ENCODE measurements at places on chromosomes 2 and 18.

DNA sequence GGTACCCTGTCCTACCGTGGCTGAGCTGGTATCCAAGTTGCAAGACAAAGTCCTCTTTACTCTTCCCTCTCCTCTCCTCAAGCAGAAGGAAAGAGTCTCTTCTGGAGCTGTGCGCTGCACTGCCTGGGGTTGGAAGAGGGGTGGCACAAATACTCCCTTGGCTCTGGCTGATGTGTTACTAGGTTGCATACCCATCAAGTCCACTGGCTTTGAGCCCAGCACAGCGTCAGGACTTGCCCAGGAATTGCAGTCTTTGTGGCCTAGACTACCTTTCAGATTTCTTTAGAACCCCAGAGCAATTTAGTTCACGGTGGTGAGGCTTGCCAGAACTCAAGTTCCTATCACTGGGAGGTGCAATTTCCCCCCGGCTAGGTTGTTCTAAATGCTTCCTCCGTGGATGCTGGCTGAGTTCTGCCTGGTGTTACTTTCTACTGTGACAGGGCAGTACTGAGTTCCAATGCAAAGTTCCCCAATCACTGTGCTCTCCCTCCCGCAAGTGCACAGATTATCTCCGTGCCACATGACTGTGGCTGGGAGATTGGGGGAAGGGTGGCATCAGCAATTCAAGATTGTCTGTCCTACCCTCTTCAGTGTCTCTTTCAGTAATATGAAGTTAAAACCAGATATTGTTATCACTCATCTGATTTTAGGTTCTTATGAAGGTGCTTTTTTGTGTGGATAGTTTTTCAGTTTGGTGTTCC, 13.4 kb downstream of the MYO3B start:
- DNase-seq = no peak

GRCh38 chr18:78113136-78113939, 863.7 kb downstream of the GALR1 start:
- DNase-seq = no peak

GRCh38 chr2:101770726-101771125, 73.2 kb downstream of the MAP4K4 start:
- no peak for DNase-seq

DNA sequence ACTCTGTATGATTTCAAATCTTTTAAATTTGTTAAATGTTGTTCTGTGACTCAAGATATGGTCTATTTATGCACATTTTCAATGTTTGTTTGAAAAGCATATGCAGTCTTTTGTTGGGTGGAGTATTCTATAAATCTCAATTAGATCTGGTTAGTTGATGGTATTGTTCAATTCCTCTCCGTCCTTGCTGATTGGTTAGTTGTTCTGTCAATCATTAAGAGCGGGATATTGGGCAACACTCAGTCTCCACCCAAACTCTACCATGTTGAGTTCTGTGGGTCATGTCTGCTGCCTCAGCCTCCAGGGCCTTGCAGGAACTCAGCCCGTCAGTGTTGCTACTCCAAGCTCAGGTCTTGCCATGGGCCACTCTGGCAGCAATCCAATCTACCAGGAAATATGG, 118.9 kb downstream of the VWA3B start:
- no peak for DNase-seq

DNA sequence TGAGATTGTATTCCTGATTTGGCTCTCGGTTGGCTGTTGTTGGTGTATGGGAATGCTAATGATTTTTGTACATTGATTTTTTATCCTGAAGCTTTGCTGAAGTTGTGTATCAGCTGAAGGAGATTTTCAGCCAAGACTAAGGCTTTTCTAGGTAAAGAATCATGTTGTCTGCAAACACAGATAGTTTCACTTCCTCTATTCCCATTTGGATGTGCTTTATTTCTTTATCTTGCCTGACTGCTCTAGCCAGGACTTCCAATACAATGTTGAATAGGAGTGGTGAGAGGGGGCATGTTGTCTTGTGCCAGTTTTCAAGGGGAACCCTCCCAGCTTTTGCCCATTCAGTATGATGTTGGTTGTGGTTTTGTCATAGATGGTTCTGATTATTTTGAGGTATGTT, 90.4 kb downstream of the CYP26B1 start:
- no peak for DNase-seq

DNA sequence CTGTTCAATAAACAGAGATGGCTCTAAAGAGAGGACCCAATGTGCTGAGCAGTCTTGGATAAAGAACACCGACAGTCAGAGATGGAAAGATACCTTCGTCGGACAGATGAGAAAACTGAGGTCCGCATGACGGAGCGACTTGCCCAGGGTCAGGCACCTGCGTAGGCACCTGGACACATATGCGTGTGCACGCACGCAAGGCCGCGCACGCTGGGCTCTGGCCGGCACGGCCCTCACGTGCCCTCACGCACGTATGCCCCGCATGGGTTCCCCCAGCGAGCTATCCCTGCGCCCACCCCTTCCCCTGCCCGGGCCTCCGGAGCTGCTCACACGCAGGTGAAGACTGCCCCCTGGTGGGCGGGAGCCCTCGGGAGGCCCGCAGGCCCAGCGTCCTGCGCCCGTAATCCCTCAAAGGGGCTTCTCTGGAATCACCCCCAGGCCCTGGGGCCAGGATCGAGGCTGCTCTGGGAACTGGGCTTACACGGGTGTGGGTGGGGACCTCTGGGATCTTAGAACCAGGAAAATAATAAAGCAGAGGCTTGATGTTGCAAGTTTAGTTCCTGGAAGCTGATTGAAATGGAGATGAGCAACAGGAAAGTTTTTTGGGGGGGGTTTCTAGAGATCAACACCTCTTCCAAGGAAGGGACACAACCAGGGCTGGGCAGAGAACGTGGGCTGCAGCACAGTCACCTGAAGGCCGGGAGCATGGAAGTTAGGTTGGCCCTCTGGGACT, 246.3 kb downstream of the TNS1 start:
- DNase-seq = peak; percentile 39

DNA sequence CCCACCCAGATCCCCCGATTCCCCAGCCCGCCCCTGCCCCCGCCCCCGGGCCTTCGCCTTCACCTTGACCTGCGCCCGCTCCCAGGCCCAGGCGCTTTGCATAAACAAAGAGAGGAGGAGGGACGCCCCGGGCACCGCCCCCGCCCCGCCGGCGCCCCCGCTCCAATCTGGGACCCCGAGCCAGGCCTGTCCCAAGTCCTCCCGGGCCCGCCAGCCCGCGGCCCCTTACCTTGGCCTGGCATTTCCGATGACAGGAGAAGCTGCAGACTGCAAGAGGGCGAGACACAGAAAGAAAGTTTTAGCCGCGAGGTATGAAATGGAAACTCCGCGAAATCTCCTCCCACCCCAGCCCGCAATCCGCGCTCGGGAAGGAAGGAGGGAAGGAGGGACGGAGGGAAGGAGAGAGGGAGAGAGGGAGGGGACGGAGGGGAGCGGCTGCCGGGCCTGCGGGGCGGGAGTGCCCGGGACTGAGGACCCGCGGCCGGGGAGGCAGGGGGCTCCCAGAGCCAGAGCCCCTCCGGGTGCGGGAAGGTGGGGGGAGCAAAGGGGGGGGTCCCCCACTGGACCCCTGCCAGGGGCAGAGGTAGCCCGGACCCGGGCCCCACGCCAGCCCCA, 24.2 kb downstream of the TNS1 start:
- no peak for DNase-seq

GRCh38 chr2:240745962-240746361, 54.3 kb downstream of the AQP12A start:
- DNase-seq = no peak

DNA sequence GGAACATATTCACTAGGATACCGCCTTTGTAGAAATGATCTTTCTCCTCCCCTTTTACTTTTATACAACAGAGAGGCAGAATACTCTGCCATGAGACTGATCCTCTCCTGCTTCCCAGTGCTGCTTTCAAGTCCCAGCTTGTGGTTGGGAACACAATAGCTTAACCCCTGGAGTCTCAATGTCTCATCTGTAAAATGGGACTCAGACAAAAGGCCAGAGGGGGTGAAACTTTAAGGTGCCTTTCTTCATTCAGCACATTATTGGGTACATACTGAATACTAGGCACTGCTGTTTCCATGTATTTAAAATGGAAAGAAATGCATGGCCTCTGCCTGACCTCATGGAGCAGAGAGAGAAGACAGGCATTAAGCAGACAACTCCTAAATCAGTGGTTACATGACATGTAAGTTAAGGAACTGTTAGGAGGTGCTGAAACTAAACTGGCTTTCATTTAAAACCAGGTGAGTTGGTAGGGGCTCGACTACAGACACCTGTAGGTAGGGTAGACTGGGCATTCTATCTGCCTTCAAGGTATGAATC, 53.8 kb downstream of the MAP4K4 start:
- DNase-seq = no peak

DNA sequence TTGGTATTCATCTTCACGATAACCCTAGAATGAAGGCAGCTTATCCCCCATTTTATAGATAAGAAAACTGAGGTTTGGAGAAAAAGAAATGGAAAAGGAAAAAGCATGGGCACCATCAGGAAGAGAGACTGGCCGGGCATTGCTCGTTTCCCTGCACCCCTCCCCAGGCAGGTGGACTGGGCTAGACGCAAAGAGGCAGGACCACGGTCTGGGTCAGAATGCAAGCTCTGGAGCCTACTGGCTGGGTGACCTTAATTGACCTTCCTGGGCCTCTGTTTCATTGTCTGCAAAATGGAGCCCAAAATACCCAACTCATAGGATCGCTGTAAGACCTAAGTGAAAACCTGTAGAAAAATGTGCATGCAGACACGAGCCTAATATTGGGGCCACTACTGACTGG, 135.3 kb upstream of the GLI2 start:
- no peak for DNase-seq

DNA sequence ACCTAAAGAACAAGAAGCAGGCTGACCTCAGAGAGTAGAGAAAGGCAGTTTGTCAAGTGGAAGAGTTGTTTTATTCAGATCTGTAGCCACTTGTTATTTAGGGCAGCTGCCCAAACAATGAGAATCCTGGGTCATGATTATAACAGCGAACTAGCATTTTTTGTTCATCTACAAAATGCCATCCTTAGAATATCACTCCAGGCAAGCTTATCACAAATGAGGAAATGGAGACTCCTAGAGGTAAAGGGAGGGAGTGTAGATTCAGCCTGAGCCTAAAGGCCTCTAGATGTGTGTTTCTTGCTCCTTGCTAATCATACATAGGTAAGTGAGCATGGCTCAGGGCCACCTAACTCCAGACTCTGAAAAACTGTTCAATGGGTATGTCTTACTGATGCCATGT, 126.1 kb downstream of the HNMT start:
- DNase-seq = no peak

GRCh38 chr2:161814008-161814660, 189.9 kb downstream of the SLC4A10 start:
- DNase-seq = no peak

- DNase-seq = no peak
These were observed 117.7 kb downstream of the C1D start for GRCh38 chr2:67945056-67945455.

DNA sequence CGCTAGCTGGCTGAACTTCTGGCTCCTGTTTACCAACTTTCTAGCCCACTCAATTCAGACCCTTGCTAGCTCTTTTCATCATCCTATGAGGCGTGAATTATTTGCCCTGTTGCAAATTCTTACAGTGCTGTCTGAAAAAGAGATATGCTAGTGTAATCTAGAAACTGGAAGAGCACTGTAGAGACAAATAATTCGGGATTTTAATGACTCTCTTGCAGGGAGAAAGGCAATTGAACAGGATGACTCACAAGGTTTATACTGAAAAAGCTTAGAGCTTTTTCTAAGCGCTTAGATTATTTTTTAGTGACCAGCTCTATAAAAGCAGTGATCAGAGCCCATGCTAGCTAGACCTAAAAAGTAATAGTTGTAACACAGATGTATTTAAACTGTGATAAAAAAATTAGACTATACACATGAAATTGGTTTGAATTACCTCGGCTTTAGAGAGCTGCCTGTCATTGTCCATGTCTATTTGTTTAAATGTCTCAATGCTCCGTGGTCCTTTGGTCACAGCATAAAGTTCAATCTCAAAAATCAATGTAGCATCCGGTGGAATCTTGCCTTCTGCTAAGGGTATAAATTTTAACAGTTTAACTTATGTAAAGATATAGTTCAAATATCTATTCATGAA, 9.1 kb downstream of the FKBP7 start:
- DNase-seq = no peak

GRCh38 chr2:98026927-98027522, 31.3 kb upstream of the TMEM131 start:
- DNase-seq = no peak

DNA sequence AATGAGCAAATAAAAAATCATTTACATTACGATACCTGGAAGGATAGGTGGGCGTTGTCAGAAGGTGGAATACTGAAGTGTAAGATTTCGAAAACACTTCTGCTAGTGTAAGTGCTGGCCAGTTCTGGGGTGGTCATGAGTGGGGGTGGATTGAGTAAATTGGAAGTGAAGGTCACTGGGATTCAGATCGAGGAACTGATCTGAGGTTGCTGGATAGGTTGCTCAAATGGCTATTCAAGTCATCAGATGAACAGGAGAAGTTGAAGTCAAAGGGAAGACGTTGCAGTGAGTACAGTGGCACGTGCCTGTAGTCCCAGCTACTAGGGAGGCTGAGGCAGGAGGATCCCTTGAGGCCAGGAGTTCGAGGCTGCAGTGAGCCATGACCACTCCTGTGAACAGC, 95.7 kb downstream of the MALT1 start:
- no peak for DNase-seq

GRCh38 chr2:73640946-73641766, 1.1 kb downstream of the NAT8 start:
- no peak for DNase-seq

- DNase-seq = no peak
These were observed 82.8 kb upstream of the MAP4K3 start for GRCh38 chr2:39519886-39520285.

- no peak for DNase-seq
These were observed 17.5 kb downstream of the KCNE4 start for GRCh38 chr2:223069465-223069864.

- no peak for DNase-seq
These were observed 124.9 kb downstream of the PRELID3A start for GRCh38 chr18:12532661-12533060.

DNA sequence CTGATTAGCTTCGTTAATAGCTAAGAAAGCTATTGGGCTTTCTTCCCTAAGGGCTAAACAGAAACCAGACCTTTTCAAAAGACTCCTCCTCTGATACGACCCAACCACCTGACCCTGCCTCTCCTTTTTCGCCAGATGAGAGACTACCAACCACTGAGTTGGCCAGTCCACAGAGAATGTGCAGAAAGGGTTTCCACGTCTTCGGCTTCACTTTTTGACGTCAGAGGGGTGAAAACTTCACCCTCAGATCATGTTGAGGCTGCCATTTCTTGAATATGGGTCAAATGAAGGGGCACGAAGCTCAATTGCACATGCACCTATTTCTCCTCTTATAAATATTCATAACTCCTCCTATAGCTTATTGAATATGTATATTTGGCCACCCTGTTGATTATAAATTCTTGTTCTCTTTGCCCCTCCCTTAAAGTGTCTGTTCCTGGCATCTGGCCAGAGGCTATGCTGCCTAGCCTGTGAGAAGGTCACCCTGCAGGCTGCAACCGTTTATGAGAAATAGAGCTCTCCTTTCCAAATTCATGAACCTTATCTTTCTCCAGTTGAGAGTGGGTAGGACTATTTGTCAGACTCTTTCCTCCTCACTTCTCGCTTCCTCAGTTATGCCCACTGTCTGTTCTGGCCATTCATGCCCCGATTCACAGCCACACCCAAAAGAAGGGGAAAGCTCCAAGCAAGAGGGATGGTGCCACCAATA, 301.6 kb downstream of the STK39 start:
- DNase-seq = no peak

Measured in activated T-helper 1 cell treated with anti-CD3 and anti-CD28 coated beads, Interleukin-12 subunit alpha, Interleukin-12 subunit beta, Interleukin-2, Interleukin-4 antibody, amounts not matched to agents 30 ng/mL and 10 ng/mL and 1 ng/mL, durations not matched to agents 14 hours and 24 hours and 36 hours (primary cell).